ENCODE measurements at places on chromosomes 4 and X. TPM values are rescaled to one million over a fixed set of nuclear protein-coding genes. Genes with fewer than 3 reads are reported as not detected.

GRCh38 chrX:118254611-118255010 lies 91.3 kb upstream of the WDR44 start:
- peak; percentile 37 for DNase-seq

- DNase-seq: no peak
Measured at GRCh38 chrX:70231666-70232065, 2.8 kb upstream of the AWAT1 start.

DNA sequence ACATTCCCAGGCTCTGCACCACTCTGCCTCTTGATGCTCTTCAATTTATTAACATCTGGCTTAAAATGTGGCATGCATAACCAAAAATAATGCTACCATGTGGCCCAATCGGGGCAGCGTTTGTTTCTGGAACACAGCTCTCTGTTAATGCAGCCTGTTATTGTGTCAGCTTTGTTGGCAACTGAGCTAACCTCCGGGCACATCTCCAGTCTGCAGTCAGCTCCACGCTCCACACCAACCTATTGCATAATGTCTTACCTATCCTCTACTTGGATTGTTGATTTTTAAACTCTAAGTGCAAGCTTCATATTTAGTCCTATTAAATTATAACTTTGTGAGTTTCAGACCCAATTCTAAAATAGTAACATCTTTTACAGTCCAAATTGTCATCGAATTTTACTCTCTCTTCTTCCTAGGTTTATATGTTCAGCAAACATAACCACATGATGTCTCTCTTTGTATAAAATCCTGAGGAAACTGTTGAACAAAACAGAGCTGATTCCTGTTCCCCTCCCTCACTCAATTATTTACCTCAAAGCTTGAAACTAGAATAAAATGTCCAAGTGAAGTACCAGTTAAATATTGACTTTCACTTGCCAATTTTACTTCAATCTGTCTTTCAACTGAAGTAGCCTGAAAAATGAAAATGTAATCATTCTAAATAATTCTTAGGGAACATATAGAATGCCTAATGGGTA lies 92.2 kb upstream of the RAPGEF2 start:
- DNase-seq: no peak

The EXOC1L gene
- total RNA-seq: not detected

DNA sequence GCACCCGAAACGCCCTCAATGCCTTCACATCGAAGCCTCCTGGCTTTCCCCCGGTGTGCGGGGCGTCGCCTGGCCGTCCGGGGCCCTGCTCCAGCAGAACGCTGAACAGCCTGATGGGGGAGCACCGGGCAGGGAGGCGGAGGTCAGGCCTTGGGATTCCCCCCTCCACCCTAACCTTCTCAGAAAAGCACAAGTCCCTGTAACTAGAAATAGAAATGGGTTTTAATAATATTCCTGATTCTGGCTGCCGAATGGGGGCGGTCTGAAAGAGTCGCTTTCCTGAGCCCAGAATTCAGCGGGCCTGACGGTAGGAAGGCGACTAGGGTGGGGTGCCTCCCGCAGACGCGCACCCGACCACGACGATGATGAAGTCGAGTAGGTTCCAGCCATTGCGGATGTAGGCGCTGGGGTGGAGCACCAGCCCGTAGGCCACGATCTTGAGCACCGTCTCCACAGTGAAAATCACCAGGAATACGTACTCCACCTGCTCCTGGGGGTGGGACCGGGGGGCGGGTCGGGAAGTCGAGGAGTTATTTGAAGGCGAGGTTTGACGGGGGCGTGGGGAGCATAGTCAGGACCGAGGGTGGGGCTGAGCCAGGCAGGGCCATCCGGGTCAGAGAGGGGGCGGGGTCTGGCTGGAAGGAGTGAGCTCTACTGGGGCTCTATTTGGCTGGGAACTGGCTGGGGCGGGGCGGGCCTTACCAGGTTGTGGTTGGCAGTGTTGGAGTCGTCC lies 2.5 kb downstream of the CACNA1F start:
- DNase-seq: peak; percentile 77

The HADH gene
- total RNA-seq: 26.4 TPM

The FRG2 gene
- not detected for total RNA-seq

DNA sequence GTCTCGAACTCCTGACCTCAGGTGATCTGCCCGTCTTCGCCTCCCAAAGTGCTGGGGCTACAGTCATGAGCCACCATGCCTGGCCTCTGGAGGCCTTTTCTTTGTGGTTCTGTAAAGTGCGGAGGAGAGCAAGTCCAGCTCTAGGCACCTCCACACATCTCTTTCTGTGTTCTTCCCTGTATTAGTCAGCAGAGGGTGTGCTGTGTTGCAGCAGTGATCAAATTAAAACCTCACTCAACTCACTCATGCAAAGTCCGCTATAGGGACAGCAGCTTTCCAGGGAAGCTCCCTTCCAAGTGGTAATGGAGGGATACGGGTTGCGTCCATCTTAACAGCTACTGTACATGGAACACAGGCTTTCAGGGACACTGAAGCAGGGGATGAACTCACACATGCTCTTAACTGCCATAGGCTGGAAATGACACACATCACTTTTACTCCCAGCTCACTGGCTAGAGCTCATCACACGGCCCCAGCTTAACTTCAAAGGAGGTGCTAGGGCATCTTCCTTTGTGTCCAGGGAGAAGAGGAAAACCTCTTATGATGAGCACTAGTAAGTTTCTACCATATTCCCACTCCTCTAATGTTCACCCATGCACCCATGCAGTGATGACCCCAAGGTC lies 36.0 kb upstream of the CCNG2 start:
- DNase-seq: peak; percentile 47

DNA sequence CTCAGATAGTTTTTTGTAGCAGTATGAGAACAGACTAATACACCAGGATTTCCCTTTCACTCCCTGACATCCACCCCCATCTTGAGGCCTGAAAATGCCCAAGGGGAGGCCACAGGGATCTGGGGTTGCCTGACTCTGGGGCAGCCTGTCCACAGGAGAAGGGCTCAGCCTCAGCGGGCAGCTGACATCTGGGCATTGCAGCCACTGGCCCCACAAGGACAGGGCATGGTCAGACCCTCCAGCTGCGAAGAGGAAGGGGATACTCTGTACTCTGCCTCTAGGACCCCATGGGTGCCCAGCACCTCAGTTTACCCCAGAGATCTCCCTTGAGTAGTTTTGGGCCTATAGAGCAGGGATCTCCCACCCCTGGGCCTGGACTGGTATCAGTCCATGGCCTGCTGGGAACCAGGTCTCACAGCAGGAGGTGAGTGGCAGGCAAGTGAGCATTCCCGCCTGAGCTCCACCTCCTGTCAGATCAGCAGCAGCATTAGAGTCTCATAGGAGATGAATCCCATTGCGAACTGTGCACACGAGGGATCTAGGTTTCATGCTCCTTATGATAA lies 138.9 kb downstream of the HMX1 start:
- DNase-seq: no peak

DNA sequence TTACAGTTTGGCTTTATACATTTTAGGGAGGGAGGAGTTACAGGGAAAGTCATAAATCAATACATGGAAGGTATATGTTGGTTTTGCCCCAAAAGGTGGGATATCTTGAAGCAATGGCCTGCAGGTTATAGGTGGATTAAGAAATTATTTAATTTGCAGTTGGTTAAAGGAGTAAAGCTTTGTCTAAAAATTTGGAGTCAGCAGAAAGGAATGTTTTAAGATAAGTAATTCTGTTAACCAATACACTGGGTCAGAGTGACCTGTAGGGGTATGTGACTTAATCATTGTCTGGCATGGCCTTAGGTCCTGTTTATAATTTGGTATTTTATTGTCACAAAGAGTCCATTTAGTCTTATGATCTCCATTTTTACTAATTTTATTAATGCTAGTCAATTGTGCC lies 115.0 kb downstream of the AGTR2 start:
- no peak for DNase-seq

- no peak for DNase-seq
Measured at GRCh38 chr4:86498863-86499166, 95.3 kb upstream of the PTPN13 start.

- no peak for DNase-seq
Measured at GRCh38 chr4:187451776-187452175, 543.8 kb upstream of the ZFP42 start.

DNA sequence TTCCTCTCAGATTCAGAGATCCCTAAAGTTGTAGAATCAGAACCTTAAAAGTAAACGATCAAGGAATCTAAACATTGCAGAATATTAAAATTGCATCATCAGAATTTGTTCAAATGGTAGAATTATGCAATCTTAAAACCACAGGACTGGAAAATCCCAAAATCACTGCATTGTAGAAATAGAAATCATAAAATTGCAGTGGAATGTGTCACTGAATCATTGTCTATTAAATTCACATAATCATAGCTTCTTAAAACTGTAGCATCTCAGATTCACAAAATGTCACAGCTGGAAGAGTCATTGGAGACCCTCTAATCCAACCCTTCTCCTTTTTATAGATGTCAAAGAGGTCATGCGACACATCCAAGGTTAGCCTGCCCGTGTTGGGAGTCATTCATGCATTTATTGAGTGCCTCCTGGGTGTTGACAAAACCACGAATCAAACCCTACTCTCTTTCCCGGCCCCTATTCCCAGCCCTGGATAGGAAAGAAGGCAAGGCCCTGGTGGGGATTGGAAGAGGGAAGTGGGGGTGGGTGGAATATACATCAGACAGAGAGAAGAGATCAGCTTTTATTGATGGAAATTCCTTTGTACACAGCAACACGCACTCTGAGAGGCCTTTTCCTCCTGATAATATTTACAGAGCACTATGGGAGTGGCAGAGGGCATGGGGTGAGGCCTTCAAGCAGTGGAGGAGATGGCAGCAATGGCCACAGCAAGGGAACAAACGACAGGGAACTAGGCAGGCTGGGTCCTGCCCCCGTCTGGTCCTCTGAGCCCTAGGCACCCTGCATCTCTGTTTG lies 15.4 kb downstream of the IQSEC2 start:
- DNase-seq: no peak

- no peak for DNase-seq
Measured at GRCh38 chr4:187021436-187022205, 298.0 kb upstream of the FAT1 start.

The TREX2 gene
- total RNA-seq: 3.3 TPM

The POU4F2 gene
- not detected for total RNA-seq

- no peak for DNase-seq
Measured at GRCh38 chr4:110781944-110782343, 159.1 kb upstream of the PITX2 start.

The EFHC2 gene
- 0.17 TPM for total RNA-seq

The TEX13C gene
- total RNA-seq: not detected

The MAGEB1 gene
- not detected for total RNA-seq

DNA sequence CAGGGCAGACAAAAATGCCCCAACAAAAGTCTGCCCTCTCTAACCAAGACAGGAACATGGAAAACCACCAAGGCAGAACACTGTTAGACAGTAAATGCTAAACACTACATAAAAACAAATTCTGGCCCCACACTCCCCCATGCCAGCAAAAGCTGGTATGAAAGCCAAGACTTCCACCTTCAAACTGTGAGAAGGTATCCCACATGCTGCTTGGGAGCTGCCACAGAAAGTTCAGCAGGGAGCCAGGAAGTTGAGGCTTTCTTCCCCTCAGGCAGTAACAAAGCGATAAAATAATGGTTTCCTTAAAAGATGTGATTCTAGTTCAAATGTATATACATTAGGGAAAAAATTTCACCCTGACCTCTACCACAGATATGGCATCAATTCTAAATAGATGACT lies 770.4 kb upstream of the NDST4 start:
- no peak for DNase-seq

The UGT2A1 gene
- total RNA-seq: not detected

The PRSS12 gene
- total RNA-seq: not detected

GRCh38 chrX:30851449-30851848 lies 37.6 kb downstream of the TAB3 start:
- DNase-seq: no peak

GRCh38 chr4:53592686-53593501 lies 1.6 kb upstream of the LNX1 start:
- DNase-seq: no peak

DNA sequence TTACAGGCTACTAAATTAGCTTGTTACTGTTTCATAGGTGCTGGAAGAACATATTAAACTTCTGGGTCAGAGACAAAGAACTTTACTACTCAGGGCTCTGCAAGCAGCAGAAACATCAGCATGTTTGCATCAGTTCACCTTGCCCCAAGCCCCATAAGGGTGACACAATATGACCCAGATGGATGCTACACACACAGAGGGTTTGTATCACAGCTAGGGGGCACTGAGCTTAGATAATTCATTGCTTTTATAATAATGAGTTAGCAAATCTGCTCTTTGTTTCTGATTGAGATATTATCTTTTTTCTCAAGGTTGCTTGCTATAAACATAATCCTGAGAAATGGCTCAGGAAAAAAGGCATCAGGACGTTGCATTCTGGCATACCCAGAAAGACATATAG lies 4.8 kb upstream of the SYNPO2 start:
- no peak for DNase-seq

DNA sequence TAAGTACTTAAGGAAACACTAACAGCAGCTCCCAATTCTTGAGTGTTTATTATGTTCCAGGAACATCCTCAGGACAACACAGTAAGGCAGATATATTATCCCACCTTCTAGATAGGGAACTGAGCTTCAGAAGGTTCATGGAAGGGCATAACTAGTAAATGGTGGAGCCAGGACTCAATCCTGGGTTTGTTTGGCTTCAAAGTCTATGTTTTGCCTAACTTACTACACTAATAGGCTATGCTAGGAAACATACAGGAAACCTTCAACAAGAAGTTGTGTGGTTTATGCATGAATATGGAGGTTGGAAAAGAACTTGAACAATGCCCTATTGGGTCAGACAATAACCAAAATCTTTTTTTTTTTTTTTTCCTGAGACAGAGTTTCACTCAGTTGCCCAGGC lies 72.5 kb upstream of the GPR34 start:
- no peak for DNase-seq

The RASL11B gene
- 1.3 TPM for total RNA-seq

GRCh38 chrX:64975989-64976672 lies at the start of gene ZC4H2:
Gene ZC4H2 (minus strand): TSS chrX:64976450. CDS start chrX:64976377, 73 bp downstream.
- DNase-seq: peak; percentile 74

GRCh38 chrX:146173742-146174141 lies 356.1 kb downstream of the SLITRK2 start:
- DNase-seq: no peak

GRCh38 chr4:16289897-16290554 lies 63.8 kb upstream of the TAPT1 start:
- peak; percentile 25 for DNase-seq

- no peak for DNase-seq
Measured at GRCh38 chrX:139724626-139725025, 16.7 kb upstream of the MCF2 start.

GRCh38 chrX:108216405-108216804 lies 124.8 kb downstream of the ATG4A start:
- DNase-seq: no peak
